Skin of body (tissue), 3 donors: ENCODE measurements at places on chromosomes 4 and X.

DNA sequence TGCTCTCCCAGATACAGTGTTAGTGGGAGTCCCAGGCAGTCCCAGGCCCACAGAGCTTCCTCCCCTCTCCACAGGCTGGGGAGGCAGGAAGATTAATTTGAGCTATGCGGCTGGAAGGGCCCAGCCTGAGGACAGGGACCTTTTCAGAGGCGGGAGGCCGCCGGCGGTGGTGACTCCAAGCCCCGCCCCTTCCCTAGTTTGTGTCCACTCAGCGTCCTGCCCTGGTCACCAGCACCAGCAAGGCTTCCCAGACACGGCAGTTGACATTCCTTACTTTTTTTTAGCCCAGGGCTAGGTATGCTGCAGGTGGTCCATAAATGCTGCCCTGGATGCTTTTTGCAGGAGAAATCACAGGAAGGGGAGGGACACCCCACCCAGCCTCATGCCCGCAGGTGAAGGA lies 67.7 kb upstream of the LRPAP1 start:
- DNase-seq, result no peak

- no peak for DNase-seq
These were observed 44.6 kb downstream of the ARHGEF9 start for GRCh38 chrX:63740382-63740781.

DNA sequence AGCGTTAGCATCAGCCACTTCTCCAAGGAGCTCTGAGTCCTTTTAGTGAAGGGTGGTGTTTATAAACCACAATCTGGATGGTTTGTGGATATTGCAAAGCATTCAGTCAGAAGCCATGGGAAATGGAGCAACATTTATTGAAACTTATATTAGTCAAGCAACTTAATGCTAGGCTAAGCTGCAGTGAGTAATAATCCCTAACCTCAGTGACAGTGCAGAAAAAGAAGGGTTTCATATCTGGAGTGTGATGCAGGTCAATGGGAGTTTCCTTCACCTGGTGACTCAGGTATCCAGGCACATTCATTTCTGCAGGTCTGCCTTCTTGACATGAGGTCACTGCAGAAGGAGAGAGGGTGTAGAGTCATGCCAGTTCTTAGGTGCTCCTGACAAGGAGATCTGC lies 10.4 kb upstream of the DRD5 start:
- no peak for DNase-seq

- no peak for DNase-seq
These were observed 327.1 kb upstream of the RPS6KA3 start for GRCh38 chrX:20593836-20594235.

GRCh38 chr4:23945451-23946017 lies 55.7 kb upstream of the PPARGC1A start:
- DNase-seq, result no peak

DNA sequence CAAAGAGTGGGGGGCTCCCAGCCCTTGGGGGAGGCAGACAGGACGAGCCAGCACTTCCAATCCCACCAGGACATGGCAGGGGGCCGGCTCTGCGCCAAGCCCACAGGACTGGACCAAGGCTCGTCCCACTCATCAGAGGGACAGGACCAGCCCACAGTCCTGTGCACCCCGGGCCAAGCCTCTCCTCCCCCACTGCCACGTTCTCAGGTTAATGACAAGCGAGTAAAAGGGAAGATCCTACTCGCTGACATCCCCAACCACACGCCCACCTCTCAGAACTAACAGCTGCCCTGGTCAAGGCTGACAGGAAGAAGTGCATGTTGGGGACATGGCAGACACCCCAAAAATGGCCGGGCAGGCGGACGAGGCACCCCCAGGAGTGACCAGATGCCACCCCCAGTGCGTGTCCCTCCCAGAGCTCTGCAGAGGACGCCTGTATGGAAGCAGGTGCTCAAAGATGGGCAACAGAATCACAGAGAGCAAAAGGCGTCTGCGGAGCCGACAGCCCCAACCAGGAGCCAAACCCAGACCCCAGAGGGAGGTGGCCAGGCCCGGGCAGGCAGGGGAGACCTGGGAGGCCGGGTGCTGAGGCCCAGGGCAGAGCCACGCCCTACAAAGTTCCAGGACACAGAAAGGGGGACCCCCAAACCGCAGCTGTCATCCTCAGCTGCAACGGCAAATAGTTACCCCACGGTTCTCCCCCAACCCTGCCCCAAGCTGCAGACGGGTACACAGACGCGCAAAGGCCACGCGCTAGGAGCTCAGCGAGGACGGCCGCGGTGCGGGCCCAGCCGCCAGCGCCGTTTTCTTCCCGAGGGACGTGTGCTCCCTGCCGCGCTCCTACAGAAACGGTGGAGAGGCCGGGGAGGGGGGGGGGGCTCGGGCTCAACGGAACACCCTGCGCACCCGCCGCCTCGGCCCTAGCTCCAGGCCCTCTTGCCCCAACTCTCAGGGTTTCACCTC lies 1.7 kb downstream of the CTBP1 start:
- DNase-seq, result no peak

DNA sequence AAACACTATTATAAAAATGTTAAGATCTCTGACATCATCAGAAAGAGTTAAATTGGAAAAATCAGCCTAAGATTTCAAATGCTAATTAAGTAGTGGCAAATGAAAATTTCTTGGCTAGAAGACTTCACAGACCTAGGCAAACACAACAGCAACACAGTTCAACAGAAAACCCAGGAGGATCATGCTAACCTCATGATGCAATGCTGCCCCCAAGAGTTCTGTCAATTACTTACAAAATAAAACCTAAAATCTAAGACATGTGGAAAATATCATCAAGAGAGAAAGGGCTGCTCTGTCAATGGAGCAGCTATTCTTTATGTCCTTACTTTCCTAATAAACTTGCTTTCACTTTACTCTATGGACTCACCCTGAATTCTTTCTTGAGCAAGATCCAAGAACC lies 21.0 kb downstream of the S100G start:
- DNase-seq, result peak; percentile 70

- DNase-seq, result no peak
These were observed 254.3 kb downstream of the PACRGL start for GRCh38 chr4:20954541-20954940.

GRCh38 chrX:20394451-20394850 lies 127.7 kb upstream of the RPS6KA3 start:
- no peak for DNase-seq

GRCh38 chr4:33886356-33886755 lies 2358.0 kb downstream of the ARAP2 start:
- no peak for DNase-seq

- DNase-seq, result no peak
These were observed 203.0 kb downstream of the AFAP1 start for GRCh38 chr4:7736436-7737267.

- DNase-seq, result peak; percentile 63
These were observed 51.2 kb downstream of the LGI2 start for GRCh38 chr4:24979554-24979953.

DNA sequence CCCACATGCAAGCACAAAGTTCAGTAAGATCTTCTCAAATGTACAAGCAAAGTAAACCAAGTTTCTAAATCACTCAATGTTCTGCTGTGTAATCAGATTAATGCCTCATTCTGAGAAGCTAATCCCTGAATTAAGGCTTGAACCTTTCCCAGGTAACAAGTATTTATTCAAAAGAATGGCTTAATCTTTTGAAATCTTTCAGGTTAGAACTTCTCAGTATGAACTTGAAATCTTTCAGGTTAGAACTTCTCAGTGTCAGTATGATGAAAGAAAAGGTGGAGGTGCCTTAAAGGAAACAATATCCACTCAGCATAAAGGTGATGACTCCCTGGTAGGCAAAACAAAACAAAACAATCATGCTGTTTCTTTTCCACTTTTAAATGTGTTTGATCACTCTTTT lies 29.0 kb downstream of the TMPRSS11B start:
- no peak for DNase-seq

- no peak for DNase-seq
These were observed 2062.4 kb downstream of the ARAP2 start for GRCh38 chr4:34181891-34182290.

GRCh38 chrX:106397788-106398538 lies 213.8 kb upstream of the RADX start:
- no peak for DNase-seq

DNA sequence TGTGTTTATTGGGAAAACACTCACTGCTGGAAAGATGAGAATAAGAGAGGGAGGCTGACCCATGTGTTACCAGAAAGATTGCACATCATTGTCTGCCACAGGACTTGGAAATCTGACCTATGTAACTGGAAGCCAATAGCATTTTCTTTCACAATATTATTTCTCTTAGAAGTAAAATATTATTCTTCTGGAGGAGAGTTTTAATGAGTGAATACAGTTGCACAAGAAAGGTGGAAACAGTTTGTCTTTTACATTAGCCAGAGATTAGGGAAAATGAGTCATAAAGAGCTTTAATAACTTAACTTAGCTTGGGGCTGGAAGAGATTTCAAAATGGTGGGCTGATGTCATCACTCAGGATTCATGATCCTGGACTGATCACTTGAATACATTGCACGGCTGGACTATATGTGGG lies 31.5 kb upstream of the LNX1 start:
- DNase-seq, result no peak

DNA sequence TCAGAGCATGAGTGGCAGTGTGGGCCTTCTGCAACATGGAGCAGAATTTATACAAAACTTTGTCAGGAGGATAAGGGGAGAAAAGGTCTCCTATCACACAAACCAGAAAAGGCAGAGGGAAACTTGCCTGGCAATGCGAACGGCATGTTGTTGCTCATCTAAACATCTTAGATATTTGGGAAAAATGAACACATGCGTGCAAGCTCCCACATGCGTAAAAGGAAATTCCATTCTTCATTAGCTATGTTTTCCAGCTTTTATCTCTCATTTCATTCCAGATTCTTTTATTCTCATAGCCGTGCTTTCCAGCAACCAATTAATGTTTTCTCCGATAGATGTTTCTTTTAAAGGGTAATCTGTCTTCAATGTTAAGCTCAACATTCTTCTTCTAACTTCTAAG lies 31.3 kb upstream of the GBA3 start:
- peak; percentile 71 for DNase-seq

GRCh38 chrX:13937370-13938050 lies 92.2 kb downstream of the GEMIN8 start:
- DNase-seq, result peak; percentile 6

GRCh38 chr4:14924812-14925344 lies 77.4 kb upstream of the CPEB2 start:
- no peak for DNase-seq

DNA sequence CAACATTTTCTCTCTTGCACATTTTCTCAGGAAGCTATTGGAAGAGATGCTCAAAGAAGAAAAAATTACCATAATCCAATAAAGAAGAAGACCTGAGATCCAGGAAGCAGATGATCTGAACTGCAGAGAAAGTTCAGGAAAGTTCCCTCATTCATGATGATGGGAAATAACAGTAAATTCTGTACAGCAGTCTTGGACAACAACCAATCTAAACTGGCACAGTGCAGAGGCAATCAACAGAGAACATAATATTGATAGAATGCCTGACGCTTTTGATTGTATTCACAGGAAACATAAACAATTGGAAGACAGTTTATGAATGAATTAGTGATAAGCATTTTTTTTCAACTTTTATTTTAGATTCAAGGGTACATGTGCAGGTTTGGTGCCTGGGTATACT lies 428.9 kb downstream of the KCTD8 start:
- no peak for DNase-seq

GRCh38 chr4:78953769-78954666 lies 14.8 kb upstream of the PAQR3 start:
- DNase-seq, result no peak

DNA sequence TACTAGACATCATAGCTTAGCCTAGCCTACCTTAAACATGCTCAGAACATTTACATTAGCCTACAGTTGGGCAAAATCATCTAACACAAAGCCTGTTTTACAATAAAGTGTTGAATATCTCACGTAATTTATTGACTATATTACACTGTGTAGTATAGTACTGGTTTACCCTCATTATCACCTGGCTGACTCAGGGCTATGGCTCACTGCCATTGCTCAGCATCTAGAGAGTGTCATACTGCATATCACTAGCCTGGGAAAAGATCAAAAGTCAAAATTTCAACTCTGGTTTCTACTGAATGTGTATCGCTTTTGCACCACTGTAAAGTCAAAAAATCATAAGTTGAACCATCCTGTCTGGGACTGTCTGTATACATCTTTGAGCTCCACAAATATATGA lies 78.6 kb downstream of the CEP44 start:
- no peak for DNase-seq

- no peak for DNase-seq
These were observed 332.8 kb downstream of the GASK1B start for GRCh38 chr4:157840034-157840433.

GRCh38 chr4:149552601-149553000 lies 263.0 kb downstream of the IQCM start:
- no peak for DNase-seq
